ENCODE measurements at places on chromosomes 4 and X. TPM values are rescaled to one million over a fixed set of nuclear protein-coding genes. Genes with fewer than 3 reads are reported as not detected.

DNA sequence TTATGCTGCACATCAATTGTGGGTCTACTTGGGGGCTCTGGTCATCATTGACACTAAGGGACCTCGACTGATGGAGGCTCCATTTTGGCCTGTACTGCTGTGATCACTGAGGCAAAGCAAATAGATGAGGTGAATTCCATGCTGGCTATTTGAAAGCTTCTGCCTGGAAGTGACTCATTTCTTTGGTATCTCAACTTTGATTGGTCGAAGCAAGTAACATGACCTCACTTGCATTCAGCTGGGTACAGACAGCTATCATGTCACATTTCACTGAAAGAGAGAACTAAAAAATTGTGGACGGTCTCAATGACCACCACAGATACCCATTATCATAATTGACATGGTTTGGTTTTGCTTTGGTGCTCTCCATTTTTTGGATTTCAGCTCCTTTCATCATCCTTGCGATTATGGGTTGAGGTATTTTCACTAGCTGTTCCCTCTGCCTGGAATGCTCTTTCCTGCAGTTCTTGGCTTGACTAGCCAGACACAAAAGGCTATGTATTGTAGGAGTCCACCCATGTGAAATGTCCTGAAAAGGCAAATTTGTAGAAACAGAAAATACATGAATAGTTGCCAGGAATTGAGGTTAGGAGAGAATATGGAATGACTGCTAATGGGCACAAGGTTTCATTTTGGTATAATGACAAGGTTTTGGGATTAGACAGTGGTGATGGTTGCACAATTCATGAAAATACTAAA is 369.2 kb upstream of the LCORL start:
- DNase-seq: no peak

- DNase-seq: no peak
Measured at GRCh38 chr4:153757407-153757806, 2.4 kb downstream of the RNF175 start.

DNA sequence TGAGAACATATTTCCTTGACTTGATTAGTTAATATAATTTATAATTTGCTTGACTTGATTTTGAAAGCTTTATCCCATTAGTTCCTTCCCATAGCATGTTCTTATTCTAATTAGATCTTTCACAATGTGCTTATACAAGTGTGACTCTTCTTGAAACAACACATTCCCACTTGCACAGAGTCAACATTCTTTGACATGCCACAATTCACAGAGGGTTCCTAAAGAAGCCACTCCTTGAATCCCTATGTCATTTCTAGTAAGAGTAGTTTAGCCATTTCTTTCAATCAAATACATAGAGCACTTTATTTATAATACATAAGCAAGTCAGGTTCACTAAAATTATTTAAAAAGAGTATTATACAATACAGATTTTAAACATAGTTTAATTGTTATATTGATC is 228.9 kb upstream of the GRID2 start:
- DNase-seq: no peak

DNA sequence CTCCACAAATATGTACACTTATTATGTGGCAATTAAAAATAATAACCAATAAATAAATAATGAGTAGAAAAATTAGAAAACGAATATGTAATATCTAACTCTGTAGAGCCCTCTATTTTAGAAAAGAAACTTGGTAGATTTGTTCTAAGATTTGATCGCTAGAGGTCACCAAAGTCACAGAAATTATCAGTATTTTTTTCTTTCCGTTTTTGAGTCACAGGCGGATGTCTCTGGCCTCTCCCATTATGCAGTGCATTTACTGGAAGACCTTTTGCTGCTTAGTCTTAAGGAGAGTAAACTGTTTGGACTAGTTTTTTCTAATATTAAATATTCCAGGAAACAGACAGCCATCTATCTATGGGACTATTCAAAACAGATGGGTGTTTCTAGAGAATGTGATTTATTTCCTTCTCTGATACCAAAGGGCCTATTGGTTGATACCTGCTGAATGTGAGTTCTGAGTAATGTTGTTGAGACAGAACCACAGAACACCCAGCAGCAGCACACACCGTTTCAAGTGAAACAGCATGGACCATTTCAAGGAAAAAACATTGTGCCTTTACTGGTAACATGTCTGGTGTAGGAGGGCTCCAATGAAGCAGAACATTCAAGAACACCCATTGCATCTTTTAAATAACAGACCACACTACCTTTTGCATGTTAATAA is 34.0 kb upstream of the GYPA start:
- DNase-seq: peak; percentile 49

GRCh38 chr4:151035328-151035727 is 20.2 kb upstream of the LRBA start:
- no peak for DNase-seq

DNA sequence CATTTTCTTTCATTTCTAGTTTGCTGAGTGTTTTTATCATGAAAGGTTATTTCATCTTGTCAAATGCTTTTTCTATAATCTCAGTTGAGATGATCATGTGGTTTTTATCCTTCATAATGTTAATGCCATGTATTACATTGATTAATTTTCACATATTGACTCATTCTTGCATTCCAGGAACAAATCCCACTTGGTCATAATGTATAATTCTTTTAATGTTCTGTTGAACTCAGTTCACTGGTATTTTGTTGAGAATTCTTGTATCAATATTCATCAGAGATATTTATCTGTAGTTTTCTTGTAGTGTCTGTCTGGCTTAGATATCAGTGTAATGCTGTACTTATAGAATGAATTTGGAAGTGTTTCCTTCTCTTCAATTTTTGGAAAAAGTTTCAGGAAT is 16.7 kb upstream of the LHFPL1 start:
- no peak for DNase-seq

DNA sequence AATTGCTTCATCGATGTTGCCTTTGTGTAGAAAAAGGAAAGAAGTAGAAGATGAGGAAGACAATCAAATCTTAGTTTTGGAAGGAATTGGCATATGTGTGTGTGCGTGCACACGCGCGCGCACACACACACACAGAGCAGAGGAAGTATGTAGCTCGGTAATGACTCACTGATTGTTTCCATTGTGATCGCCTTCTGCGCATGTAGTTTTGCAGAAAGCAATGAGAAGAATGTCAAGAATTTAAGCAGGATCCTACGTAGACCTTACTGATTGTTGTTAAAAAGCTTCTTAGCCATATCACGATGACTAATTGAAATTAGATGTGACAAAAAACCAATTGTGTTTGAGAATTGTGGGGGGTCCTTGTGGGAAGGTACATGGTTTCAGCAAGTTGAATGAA is 12.8 kb upstream of the LIMCH1 start:
- no peak for DNase-seq

DNA sequence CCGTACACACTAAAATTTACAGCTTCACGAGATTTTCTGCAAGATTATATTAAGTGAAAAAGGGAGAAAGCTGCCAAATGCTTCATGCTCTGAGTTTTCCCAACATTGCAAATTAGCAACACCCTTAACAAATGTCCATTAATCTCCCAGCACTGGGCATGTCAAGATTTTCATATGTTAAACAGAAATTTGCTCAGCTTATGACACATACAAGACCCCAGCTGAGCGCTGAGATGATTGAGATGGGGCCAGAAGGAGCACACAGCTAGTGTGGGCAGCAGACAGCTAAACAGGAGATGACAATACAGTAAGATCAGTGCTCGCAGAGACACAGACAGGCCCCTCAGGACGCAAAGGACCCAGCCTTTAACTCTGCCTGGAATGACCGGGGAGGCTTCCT is 208.8 kb downstream of the STK32B start:
- DNase-seq: no peak

DNA sequence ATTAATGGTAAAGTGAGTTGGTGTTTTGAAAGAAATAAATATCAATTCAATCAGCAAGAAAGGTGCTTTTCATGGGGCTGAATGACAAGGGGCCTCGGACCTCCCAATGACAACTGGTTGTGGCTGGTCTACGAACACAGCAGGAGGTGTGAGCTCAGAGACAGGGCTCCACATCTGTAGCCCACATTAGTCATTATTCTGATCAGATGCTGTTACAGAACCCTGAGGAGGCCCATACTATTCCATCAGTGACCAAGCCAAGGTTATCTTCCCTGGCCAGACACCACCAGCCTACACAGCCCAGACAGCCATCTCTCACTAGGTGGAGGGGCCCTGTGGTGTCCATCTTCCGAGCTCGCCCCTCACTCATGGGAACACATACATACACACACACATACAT is 168.8 kb downstream of the SH3KBP1 start:
- DNase-seq: no peak

- no peak for DNase-seq
Measured at GRCh38 chr4:6840062-6840976, 57.8 kb downstream of the KIAA0232 start.

DNA sequence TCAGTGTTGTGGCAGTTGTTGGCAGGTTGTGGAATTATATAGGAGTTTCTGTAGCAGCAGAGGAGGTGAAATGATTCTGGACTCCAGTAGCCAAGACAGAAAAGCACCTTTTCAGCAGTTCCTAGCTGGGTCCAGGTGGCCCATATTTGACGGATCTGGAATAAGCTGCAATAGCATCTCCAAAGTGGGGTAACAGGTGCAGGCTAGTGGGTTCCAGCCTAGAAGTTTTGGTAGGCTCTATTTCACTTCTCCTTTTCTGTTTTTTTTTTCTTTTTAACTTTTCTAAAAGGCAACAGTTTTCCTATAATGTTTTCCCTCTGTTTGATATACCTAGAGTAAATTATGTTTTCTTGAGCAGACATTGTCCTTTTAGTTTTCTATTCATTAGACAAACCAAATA is 392.5 kb downstream of the C4orf33 start:
- no peak for DNase-seq

GRCh38 chr4:102627831-102628523 is 126.8 kb downstream of the NFKB1 start:
- DNase-seq: no peak

DNA sequence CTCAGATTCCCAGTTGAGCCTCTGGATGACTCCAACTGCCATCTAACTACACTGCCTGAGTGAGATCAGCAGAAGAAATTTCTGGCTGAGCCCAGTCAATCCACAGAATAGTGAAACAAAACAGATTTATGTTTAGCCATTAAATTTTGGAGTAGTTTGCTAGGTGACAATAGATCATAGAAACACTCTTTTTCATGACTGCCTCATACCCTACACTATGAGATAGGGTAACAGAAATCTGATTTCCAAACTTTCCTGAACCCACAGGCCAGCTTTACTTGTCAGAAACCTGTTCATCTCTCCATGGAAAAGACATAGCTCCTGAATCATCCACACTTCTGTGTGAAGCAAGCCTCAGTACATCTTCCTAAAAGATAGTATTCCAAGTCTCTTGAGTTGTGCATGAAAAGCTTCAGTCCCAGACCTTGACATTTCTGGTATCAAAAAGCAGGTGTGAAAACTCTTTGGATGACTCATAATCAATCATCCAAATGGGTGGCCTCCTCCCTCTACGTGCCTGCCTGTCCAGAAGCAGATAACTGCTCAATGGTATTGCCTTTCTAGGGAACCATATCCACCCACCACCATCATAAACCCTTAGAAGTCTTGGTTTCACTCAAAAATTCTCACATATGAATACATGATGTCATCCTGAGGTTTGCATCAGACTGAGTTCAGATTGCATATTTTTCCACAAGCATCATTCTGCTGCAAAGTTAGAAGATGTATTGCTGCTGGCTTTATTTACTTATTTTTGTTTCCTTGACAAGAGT is 47.5 kb upstream of the RAP2C start:
- DNase-seq: no peak

DNA sequence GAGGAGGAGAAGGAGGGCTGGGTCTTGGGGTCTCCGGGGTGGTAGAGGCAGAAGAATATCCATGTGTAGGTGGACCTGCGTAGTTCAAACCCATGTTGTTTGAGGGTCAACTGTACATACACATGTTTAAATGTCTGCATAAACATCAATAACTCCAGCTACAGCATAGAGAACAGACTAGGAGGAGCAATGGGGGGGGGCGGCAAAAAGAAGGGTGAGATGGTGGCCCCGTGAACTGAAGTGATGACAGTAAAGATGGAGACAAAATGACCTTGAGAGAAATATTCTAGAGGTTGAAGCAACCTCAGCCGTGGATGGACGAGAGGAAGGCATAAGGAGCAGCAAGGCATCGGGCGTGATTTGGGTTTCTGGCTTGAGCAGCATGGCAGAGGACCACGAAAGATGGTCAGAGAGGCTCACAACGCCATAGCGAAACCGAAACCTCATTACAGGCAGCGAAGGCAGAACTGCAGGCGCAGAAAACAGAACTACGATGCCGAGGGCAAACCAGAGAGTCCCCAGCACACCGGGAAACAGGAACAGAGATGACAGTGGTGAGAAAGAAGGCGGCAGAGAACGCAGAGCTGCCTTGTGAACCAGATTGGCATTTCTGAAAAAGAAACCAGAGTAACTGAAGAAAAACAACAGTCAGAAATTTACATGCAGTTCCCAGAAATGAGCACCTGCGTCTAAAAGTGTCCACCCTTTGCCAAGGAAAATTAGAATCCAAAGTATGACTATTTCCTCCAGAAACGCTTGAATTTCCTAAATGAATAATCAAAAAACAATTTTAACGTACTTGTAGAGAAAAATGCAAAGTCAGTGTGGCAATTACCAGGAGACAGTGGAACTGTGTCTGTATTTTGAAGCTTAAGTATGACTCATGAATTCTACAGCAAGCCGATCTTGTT is 50.3 kb upstream of the ENPP6 start:
- peak; percentile 93 for DNase-seq

GRCh38 chrX:1391370-1391706 is 575 bp downstream of the SLC25A6 start:
- DNase-seq: no peak

DNA sequence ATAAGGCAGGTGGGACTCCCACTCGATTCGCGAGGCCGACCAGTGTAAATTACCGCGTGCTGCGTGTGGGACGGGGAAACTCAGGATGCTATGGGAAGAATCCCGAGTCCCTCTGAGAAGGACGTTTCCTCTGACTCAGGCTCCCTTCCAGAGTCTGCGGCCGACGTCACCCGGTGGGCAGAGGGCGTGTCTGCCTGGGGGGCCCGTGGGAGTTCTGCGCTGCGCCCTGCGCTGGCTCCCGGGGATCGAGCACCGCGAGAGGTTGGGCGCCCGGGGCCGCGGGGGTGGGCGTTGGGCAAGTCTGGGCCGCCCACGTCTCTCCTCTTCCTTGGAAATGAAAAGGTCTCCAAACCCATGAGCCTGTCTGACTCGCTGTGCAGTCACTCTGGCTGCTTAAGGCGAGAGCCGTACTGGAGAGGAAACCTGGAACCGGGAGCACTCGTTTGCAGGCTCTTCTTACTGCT is 568 bp downstream of the NIPAL1 start:
- DNase-seq: no peak

GRCh38 chr4:168734703-168735678 is 238.1 kb downstream of the PALLD start:
- DNase-seq: no peak

NAAA gene
- 29.3 TPM for total RNA-seq

BRS3 gene
- total RNA-seq: not detected

PPP1R3F gene
- 13.9 TPM for total RNA-seq

ACE2 gene
- total RNA-seq: not detected

SERPINA7 gene
- not detected for total RNA-seq

GSX2 gene
- not detected for total RNA-seq

NLGN4X gene
- total RNA-seq: not detected

VBP1 gene
- 68.9 TPM for total RNA-seq

TFDP3 gene
- not detected for total RNA-seq

STAG2 gene
- total RNA-seq: 80.6 TPM

SHOX gene
- total RNA-seq: not detected

MSX1 gene
- 0.12 TPM for total RNA-seq

TIGD4 gene
- total RNA-seq: 0.53 TPM

MAGED4 gene
- not detected for total RNA-seq

Data from activated CD8-positive, alpha-beta memory T cell treated with anti-CD3 and anti-CD28 coated beads, Interleukin-2, amount 10 ng/mL, durations not matched to agents 7 days and 5 days (primary cell).